ENCODE measurements at places on chromosomes 4 and X.
A peak's percentile ranks its signal among the peaks of the same experiment; 100 is the strongest.

GRCh38 chr4:136748773-136749172 lies 783.5 kb downstream of the PCDH18 start:
- no peak for DNase-seq

DNA sequence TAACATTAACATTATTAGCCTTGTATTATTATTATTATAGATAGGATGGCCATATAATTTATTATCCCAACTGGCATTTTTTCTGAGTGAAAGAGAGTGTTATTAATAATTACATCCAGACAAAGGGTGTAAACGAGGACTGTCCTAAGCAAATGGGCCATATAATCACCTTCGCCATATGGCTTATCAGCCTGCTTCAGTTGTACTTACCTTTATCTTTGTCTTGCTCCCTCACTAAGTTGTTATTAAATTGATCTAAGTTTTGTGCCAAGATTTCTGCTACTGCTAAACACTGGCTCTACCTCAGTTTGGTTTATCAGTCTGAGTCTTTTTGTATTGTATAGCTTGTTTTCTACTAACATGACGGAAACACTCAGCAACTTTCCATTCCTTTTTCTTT lies 76.9 kb downstream of the STIM2 start:
- no peak for DNase-seq

DNA sequence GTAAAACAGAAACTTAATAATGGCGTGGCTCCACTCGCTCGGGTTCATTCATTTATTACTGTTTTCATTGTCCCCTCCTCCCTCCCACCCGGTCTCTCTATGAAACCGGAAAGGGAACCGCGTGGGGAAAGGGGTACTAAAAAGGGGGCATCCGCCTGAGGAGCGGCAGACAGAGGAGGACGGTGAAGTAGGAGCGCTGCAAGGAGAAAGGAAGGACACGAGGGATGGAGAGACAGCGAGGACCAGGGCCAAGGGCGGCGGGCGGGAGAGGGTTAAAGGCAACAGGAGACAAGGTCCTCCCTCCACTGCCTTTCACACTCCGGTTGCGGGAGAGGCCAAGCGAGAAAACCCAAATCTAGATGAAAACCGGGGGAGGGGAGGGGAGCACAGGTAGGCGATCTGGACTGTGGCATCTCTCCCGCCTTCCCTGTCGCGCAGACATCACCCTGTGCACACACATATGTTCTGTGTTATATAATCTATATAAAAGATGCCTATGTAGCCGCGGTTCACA lies 829 bp downstream of the ELOVL6 start:
- peak; percentile 71 for DNase-seq

- no peak for DNase-seq
Observed at GRCh38 chr4:82906469-82906868, 5.9 kb downstream of the THAP9 start.

DNA sequence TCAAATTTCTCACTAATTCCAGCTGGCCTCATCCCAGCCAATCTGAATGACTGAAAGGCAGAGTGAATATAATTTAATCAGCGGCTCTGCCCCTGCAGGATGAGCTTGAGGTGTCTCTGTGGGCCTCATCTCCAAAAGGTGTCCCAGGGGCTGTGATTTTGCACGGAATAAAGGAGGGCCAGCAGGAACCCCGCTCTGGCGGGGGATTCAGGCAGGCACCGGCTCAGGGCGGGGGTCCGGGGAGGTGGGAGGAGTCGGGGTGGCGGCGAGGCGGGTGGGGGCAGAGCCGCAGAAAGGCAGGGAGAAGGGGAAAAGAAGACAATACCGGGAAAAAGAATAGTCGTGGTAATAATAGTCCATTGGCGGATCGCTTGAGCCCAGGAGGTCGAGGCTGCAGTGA lies 16.0 kb upstream of the ERCC6L start:
- DNase-seq = no peak

DNA sequence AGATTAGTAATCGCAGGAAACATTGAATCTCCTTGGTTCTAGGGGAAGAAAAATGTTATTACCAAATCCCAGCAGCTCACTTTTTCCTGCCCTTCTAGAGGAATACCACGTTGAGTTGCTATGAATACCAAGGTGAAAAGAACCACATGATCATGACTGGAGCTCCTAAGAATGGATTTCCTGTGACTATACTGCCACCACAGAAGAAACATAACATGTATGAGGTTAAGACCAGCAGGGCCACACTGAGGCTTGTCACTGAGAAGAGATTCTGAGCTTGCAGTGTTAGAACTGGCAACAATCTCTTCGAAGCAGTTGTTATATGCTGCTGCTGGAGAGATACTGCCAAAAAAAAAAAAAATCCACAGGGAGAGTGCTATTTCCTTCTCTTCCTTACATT lies 1235.3 kb downstream of the FSTL5 start:
- DNase-seq = no peak

- no peak for DNase-seq
Observed at GRCh38 chrX:72003811-72004750, 93.4 kb downstream of the NHSL2 start.

Data from stimulated activated CD8-positive, alpha-beta memory T cell treated with anti-CD3 and anti-CD28 coated beads, Interleukin-4, amount 100 ng/mL, for 48 hours (primary cell).